Renal pelvis (tissue), 12 donors: ENCODE measurements at places on chromosomes 2 and 18. TPM values are rescaled to one million over a fixed set of nuclear protein-coding genes. Genes with fewer than 3 reads are reported as not detected.

DNA sequence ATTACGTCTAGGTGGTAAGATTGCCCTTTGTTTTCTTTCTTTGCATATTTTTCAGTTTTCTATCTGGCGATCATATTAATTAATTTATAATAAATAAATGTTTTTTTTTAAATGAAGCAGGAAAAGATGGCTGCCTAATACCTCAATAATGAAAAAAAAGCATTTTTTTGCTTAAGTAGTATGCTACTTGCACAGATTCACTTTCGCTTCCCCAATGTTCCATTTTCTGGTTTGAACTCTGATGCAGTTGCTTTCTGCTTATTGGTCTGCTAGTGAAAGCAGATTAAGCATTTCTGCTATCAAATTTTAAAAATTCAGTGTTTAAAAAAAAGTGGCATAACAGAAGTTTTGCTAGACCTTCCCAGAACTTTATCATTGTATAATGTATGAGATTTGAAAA, 11.9 kb upstream of the TMEM182 start:
- DNase-seq = no peak

- DNase-seq = no peak
Measured at GRCh38 chr18:75874401-75875089, 447.0 kb upstream of the SMIM21 start.

DNA sequence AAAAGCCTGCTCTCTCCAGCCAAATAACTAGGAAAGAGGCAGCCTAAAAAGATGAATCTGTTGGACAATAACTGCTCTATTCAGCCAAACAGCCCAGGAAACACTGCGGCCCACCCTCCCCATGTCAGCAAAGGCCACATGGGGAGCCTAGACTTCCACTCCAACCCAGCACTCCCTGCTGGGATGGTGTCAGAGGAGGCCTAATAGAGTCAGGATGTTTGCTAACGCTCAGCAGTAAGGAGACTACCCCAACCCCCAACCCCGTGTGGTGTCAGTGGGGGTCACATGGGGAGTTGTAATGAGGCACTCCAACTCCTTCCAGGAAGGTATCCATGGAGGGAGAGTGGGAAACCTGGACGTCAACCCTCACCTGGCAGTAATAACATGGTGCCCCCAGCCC, 41.6 kb downstream of the ZBTB7C start:
- no peak for DNase-seq

DNA sequence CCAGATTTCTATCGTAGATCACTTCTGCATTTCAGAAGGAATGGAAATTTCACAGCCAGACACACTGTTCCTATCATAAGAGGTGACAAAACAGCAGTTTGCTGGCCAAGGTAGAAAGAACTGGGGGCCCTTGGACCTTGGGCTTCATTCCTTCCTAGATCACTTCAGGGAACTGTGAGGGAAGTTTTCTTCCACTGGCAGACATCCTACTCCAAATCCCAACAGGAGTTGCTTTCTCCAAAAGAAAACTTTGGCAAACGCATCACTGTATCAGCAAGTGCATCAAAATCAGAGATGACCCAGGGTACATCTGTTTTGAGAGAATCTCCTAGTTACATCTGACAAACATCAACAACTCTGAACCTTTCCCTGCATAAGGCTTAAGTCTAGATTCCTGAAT, 348.4 kb upstream of the KLHL29 start:
- DNase-seq = no peak

- DNase-seq = no peak
Measured at GRCh38 chr2:118779362-118779761, 68.1 kb downstream of the EN1 start.

ZC3H6 gene
- 8.8 TPM for polyA plus RNA-seq

DNA sequence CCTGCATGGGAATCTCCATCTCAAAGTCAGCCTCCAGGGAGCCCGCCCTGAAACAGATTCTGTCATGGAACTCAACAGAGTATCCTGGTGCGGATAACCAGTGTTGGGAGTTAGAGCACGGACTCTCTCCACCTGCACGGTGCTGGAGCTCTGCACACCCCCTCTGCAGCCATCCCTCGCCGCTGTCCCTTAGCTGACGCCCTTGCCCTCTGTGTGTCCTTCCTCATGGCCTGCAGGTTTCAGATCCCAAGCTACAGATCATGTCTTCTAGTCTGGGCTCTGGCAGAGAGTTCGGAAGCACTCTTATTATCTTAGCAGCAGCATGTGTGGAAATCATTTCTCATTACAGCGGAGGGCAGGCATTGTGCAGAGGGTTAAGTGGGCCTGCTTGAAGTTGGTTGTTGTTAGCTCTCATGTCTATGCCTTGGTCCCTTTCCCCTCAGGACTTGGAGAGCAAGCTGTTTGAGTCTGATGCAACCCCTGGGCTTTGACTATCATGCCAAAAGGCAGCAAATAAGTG, 26.0 kb downstream of the TMEM127 start:
- no peak for DNase-seq

CRYGC gene
- not detected for polyA plus RNA-seq

DNA sequence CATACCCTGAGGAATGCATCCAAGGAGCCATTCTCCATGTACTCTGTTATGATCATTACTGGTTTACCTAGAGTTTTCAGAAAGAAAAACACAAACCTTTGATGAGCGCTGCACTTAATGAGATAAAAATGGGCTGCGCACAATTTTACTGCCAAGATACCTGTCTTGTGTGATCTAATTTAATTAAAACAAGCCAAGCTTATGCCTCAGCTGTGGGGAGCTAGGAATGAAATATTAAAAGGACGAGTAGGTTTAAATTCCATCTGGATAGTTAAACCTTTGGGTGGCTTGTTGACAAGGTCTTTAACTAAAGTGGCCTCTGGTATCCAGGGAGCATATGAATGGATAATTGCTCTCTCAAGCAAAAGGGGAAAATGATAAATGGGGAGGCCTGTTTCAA, 135.0 kb downstream of the EPHA4 start:
- DNase-seq = no peak

DNA sequence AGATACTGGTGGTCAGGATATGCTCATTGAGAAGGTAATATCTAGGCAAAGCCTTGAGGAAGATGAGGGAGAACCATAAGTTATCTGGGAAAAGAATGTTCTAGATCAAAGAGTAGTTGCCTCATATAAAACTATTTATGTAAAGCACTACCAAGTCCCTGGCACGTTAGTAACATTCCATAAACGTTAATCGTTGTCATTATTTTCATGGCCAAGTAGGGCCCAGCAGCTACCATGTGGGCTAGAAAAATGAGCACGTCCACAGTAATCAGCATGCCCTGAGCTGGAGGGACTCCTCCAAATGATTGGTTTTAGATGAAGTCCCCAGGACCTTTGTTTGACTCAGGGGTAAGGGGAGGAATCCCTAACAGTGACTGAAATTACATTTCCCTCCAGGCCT, 32.7 kb upstream of the AFTPH start:
- DNase-seq = no peak

GRCh38 chr2:67993329-67993728, 69.5 kb downstream of the C1D start:
- no peak for DNase-seq

GRCh38 chr2:163264341-163264740, 425.8 kb upstream of the KCNH7 start:
- no peak for DNase-seq

GRCh38 chr18:49051311-49051967, 100.7 kb upstream of the SMAD7 start:
- DNase-seq = no peak

DNA sequence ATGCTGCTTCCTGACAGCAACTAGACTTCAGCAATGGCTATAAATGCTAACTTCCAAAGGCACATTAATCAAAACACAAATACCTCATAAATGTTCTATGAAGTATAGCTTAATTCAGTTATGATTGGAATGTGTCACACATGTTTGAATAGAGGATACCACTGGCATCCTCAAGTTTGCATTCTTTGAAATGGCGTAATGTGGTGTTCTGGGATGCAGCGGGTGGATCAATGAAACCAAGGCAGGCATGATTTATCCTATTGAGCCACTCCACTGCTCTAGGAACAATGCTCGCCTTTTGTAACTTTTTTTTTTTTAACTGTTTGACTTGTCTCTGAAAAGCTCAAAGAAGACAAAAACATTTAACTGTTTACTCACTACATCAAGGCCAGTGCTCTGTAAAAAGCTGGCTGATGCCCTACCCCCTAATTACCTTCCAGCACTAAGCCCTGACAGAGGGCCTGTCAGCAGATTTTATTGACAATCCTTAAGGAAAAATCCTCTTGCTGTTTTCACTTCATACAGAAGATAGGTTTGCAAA, 278.8 kb upstream of the SESTD1 start:
- DNase-seq = no peak

- no peak for DNase-seq
Measured at GRCh38 chr18:13483316-13484270, 242.8 kb downstream of the FAM210A start.

DNA sequence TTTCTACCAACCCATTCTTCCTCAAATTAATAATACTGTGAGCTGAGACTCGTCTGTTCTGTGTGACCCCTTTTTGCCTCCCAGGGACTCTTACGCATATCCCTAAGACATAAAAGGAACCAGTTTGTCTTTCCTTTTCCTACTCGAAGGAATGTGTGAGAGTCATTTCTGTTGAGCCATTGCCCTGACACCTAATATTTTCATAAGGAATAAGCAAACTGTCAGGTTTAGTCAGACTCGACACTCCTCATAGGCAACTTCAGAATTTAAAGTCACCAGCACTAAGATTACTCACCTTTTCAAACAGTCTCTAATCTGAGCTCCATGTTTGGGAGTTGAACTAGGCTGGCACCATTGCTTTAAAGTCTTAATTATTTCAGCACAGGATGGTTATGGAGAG, 305.5 kb downstream of the IKZF2 start:
- no peak for DNase-seq

GRCh38 chr18:35060122-35060815, 19.1 kb downstream of the MAPRE2 start:
- no peak for DNase-seq

REG3G gene
- polyA plus RNA-seq = 0.14 TPM
